ENCODE measurements at places on chromosomes 3 and 15.

- DNase-seq = no peak
Observed at GRCh38 chr15:69883306-69883705, 214.4 kb downstream of the TLE3 start.

GRCh38 chr3:169764312-169764881 is 463 bp downstream of the TERC start:
- peak; percentile 52 for DNase-seq

DNA sequence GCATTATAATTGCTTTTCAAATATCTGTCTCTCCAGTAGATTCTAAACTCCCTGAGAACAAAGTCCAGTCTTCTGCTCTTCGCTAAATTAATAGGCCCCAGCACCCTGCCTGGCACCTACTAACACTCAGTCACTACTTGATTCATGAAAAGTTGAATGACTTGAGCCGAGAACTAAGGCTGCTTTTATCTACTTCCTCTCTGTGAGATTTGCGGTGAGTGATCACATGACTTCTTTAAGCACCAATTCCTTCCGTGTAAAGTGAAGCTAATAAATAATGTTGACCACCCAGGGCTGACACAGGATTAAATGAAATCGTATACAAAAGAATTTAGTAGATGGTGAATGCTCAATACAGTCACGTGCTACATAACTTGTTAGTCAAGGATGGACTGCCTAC is 44.6 kb upstream of the PGPEP1L start:
- peak; percentile 32 for DNase-seq

- DNase-seq = no peak
Observed at GRCh38 chr3:118675305-118675704, 359.3 kb downstream of the IGSF11 start.

DNA sequence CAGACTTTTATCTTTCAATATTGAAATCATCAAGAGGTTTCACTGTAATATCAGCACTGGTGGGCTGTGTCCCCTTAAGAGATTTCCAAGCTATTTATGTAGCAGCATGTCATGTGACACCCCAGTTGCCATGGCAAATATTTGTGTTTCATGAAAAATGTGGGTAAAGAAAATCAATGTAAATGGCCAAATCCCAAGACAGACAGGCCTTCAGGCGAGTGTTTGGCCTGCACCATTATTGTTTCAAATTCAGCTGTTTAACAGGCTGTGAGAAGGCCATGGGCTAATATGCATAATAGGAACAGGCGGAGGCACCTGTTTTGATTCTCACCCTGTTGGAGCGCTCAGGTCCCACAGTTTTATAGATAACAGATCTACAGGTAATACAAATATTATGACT is 104.2 kb downstream of the IQCH start:
- no peak for DNase-seq

- DNase-seq = no peak
Observed at GRCh38 chr3:187072511-187072910, 66.8 kb downstream of the RPL39L start.

- DNase-seq = no peak
Observed at GRCh38 chr15:26628071-26628470, 144.8 kb downstream of the GABRB3 start.

GRCh38 chr3:29201604-29202003 is 79.3 kb upstream of the RBMS3 start:
- no peak for DNase-seq

- DNase-seq = no peak
Observed at GRCh38 chr3:82240322-82240721, 478.9 kb upstream of the GBE1 start.

- no peak for DNase-seq
Observed at GRCh38 chr15:39331584-39331983, 249.3 kb upstream of the THBS1 start.

DNA sequence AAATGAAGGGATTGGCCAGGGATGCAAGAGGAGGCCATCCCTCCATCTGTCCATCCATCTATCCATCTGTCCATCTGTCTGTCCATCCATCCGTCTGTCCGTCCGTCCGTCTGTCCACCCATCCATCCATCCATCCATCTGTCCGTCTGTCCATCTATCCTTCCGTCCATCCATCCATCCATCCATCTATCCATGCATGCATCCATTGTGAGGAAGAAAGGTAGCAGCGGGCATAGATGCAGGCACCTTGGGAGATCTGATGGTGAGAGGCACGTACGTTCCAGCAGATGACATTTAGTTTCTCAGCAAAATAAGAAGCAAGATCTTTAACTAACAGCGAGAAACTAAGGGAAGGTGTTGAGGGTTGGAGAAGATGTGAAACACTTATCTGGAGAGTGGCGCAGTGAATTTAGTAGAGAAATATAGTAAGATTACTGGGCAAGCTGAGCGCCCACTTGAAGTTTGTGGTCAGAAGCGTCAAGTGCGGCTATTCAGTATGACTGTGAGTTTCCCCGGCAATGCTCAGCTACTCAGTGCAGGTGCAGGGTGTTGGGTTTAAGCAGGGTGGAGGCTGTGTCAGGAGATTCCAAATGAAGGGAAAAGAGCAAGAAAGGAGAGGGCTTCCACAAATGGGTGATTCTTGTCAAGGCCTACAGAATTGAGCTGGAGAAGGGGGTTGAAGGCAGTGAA is 22.4 kb upstream of the SRP14 start:
- no peak for DNase-seq

DNA sequence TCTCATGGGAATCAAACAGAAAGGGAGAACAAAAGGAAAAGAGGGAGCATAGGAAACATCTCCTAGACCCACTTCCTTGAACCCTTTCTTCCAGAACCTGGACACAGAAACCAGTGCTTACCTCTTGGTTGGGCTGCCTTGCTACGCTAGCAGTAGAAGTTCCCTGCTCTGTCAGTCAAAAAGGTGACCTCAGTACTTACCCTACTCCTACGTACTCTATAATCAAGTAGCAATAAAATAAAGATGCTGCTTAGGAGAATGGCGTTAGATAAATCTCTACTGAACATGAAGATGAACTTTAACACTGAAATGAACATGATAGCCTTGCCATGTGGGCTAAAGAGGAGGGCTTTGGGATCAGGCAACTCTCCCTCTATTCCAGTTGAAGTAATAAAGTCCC is 7.4 kb downstream of the VEPH1 start:
- DNase-seq = no peak

DNA sequence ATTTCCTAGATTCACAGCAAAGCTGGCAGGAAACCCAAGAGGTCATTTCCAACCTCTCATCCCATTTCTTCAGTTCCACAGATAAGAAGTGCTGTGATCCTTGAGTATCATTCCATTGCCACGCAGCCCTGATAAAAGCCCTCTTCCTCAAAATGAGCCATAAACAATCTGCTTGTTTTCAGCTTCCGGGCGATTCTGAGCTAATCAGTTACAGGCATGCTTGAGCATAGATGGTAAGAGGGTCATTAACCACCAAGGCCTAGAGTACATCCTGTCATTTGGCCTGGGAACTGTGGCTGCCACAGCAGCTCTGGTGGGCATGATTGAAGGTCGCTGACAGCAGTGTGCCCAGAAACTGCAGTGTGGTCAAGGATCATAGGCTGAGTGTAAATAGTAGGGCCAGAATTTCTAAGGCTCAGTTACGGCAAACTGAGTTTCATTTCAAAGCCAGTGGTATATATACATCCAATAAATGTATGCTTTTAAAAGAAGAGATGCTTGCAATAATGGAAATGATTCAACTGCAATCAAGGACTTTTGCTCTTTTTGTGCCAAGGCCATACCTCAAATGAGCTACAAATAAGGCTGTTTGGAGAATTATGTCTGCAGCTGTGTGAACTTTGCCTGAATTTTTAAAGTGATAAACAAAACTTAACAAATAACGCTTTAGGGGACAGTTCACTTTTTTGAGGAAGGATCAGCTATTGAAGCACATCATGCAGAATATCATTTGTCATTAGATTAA is 47.3 kb downstream of the P3H2 start:
- DNase-seq = no peak

DNA sequence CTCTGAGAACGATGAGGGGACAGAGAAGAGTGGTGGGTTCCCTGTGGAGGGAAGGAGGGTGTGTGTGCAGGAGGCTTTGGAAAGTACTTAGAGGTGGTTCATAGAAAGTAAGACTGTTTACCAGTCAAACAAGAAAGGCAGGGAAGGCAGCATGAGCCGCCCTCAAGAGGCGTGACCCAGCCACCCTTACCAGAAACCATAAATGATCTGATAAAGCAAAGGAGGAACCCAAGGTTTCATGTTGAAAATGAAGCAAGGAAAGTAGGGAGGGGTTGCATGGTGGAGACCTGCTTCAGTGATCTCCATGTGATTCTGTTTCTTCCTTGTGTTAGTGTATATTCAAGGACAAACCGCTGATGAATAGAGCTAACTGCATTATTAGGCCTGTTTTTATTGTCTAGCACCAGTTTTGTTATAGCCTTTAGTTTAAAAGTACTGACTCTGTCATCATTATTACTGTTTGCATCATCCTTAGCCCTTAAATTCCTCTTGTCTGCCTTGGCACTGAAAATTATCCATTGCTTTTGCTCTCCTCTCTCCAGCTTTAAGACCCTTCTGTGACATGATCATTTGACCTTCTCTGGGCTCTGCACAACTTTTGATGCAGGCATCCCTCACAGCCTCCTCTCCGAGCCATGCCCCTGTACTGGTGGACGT is 96.1 kb downstream of the STAC start:
- no peak for DNase-seq

GRCh38 chr15:73841756-73842725 is 31.3 kb upstream of the TBC1D21 start:
- DNase-seq = no peak

DNA sequence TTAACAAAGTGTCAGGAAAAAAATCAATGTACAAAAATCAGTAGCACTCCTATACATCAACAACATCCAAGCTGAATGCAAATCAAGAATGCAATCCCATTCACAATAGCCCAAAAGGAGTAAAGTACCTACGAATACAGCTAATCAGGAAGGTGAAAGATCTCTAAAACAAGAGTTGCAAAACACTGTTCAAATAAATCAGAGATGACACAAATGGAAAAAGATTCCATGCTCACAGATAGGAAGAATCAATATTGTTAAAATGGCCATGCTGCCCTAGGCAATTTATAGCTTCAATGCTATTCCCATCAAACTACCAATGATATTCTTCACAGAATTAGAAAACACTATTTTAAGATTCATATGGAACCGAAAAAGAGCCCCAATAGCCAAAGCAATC is 223.7 kb upstream of the CD96 start:
- no peak for DNase-seq

DNA sequence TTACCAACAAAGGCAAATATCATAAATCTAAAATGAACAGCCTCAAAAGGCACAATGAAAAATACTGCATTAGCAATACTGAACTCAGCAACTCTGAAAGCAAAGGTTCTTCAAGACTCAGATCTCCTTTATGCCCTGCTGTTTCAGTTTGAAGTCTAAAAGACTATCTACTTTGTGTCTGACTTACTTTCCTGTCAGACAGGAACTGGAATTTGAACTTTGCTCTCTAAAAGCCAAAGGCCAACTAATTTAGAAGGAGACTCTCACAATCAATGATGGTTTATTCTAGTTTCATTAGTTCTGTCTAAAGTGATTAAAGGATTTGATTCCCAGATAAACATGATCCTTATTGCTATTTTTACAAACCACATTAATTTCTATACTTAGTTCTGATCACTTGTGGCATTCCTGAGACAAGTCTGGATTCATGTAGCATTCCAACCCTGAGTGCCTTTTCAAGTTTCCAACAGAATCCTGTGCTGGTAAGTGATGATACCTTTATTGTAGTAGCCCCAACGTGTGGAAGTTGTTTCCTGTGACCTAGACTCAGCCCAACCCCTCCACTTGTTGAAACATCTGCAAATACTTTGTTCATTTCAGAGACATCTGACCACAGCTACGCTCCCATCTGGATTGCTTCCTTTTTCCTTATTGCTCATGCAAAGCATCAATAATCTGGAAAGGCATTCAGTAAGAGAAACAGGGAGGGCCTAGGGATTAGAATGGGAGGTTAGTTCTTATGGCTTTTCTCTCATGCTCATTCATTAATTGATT is 14.9 kb upstream of the LEKR1 start:
- no peak for DNase-seq
